HFFc6 (cell line): ENCODE measurements at places on chromosomes 16 and 17.

GRCh38 chr17:28476076-28476865 is 2.8 kb downstream of the SLC13A2 start:
- DNase-seq, result no peak

DNA sequence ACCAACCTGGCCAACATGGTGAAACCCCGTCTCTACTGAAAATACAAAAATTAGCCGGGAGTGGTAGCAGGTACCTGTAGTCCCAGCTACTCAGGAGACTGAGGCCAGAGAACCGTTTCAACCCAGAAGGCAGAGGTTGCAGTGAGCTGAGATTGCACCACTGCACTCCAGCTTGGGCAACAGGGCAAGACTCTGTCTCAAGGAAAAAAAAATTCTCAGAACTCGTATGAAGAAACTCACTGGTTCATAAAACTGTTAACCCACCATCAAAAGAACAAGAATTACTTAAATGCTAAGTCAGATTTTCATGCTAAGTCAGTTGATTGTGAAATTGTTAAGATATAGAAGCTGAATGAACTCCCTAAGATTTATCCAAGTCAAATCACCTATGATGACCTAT is 31.3 kb downstream of the SLC39A11 start:
- DNase-seq, result no peak

DNA sequence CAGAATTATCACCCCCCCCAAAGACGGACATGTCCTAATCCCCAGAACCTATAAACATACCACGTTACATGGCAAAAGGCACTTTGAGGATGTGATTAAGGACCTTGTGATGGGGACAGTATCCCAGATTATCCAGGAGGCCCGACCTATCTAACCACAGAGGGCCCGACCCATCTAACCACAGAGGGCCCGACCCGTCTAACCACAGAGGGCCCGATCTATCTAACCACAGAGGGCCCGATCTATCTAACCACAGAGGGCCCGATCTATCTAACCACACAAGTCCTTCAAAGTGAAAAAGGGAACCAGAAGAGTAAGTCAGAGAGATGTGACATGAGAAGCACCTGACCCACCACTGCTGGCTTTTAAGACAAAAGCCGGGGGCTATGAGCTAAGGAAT is 56.8 kb downstream of the ANKFY1 start:
- no peak for DNase-seq

GRCh38 chr17:17793378-17794214 is 43.2 kb downstream of the SREBF1 start:
- no peak for DNase-seq

DNA sequence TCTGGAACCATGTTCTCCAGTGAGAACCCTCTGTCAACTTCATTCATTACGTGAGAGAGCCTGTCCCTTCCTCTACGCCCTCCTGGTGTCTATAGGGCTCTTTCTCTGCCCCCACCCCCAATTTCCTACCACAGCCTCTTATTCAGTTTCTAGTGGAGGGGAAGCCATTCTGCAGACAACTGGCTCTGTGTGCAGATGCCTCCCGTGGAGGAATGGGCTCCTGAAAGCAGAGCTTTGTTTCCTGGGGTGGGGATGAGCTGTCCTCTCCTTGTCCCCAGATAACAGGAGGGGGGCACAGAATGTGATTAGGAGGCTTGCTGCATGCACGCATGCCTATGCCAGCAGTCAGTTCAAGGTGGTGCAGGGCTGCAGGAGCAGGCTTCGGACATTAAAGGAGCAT is 31.6 kb downstream of the MMP15 start:
- DNase-seq, result no peak

DNA sequence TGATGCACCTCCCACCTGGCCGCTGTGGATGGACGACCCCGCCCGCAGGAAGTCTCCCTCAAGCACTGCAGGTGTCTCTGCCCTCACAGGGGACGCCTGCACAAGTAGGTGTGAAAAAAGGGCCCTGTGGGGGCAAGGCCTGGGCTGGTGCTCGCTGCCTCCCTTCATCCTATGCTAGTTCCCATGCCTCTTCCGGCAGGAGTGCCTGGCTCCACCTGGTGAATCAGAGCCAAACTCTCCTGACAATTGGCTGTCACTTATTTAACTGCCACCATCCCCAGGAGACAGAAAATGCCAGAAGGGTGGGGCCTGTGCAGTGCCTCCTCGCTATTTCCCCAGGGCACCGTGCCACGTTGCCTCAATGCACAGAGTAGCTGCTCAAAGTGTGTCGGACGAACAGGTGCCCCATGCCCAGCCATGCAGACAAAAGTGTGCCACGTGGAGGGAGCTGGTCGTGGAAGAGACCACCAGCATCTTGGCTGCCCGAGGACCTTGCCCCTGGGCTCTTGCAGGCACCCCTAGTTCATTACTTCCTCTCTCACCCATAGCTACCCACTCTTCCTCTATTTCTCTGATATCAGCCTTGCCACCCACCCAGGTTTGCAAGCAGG is 170.7 kb downstream of the SEC14L1 start:
- no peak for DNase-seq

- no peak for DNase-seq
Measured at GRCh38 chr17:64327201-64327930, 63.3 kb downstream of the PECAM1 start.

GRCh38 chr17:4440690-4441686 is 7.2 kb downstream of the SPNS3 start:
- no peak for DNase-seq

DNA sequence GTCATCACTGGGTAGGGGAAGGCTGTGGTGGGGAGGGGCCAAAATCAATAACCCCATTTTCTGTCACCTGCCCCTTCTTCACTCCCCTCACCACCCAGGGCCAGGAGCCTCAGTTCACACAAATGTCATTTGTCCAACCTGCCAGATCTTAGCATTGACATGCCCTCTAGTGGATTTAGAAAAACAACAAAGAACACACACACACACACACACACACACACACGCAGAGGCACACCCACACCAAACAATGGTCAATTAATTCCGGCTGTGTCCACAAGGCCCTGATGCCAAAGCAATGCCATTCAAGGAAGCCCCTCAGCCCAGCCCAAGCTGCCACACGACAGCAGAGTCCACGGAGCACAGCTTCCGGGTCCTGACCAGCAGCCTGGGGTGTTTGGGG is 68.4 kb downstream of the NOG start:
- peak; percentile 15 for DNase-seq
